NCI-H2081 treated with DMSO at 0.1 percent for 48 hours (cell line): ENCODE measurements at places on chromosomes 1 and 21.

DNA sequence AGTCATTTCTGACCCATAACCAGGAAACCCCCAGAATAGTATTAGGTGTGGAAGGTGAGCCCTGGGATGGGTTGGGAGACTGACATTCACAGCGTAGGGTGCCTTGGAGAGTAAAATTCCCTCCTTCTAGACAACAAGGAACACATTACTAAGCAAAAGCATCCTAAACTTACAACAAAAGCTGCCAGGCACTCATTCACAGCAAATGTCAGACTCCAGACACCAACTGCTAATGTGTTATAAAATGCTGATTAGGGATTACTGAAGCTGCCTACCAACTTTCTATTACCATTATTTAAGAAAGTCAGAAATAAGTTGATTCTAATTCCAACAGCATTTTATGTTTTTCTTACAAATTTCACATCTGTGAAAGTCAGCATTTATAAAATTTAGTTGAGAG is 40.0 kb upstream of the C1orf87 start:
- DNase-seq = no peak

DNA sequence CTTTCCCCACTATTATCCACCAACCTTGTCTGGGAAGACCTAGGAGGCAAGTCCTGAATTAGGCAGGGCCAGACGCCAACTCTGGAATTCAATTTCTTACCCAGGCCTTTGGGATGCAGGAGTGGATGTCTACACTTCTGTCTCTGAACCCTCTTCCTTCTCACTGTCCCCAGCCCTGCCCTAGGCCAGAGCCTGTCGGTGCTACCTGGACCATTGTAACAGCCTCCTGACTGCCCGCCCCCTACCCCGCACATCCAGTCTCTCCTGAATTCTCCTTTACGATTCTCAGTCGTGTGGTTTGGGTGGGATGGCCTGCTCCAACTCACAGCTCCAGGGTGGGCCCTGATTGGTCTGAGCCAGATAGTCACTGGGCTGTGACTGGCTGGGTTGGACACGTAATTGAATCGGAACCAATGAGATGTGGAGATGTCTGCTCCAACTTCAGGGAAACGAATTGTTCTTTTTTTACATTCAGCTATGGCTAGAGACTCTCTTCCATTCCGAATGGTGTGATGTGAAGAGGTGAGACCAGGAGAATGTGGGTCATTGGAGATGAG is 304.6 kb downstream of the PTPRU start:
- DNase-seq = no peak

GRCh38 chr1:175530622-175531375 is 212.6 kb downstream of the TNR start:
- no peak for DNase-seq

GRCh38 chr1:212643877-212644276 is 35.3 kb downstream of the ATF3 start:
- no peak for DNase-seq

- DNase-seq = no peak
Measured at GRCh38 chr1:149848340-149849110, 50.8 kb upstream of the BOLA1 start.

DNA sequence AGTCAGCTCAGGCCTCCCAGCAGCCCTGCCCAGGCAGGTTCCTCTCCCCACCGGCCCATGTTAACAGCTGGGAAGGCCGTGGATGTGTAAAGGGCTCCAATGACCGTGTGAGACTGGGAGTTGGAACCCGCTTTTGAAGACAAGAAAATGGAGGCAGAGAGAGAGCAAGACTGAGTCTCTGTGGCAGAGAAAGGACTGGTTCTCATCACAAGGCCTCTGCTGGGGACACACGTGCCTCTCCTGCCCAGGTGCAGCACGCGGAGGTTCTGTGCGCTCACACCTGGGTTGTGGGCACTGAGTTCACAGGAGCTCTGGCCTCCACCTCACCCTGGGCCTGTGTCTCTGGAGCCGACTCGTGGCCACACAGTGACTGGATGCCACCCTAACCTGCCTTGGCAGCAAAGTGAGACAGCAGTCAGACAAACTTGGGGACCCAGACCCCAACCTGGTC is 27.0 kb downstream of the RUNX3 start:
- no peak for DNase-seq

- peak; percentile 19 for DNase-seq
Measured at GRCh38 chr1:229070168-229070567, 200.7 kb upstream of the RAB4A start.

GRCh38 chr1:9248341-9249262 is 14.0 kb downstream of the H6PD start:
- DNase-seq = no peak

GRCh38 chr1:212437179-212437798 is 4.6 kb downstream of the NENF start:
- DNase-seq = no peak

DNA sequence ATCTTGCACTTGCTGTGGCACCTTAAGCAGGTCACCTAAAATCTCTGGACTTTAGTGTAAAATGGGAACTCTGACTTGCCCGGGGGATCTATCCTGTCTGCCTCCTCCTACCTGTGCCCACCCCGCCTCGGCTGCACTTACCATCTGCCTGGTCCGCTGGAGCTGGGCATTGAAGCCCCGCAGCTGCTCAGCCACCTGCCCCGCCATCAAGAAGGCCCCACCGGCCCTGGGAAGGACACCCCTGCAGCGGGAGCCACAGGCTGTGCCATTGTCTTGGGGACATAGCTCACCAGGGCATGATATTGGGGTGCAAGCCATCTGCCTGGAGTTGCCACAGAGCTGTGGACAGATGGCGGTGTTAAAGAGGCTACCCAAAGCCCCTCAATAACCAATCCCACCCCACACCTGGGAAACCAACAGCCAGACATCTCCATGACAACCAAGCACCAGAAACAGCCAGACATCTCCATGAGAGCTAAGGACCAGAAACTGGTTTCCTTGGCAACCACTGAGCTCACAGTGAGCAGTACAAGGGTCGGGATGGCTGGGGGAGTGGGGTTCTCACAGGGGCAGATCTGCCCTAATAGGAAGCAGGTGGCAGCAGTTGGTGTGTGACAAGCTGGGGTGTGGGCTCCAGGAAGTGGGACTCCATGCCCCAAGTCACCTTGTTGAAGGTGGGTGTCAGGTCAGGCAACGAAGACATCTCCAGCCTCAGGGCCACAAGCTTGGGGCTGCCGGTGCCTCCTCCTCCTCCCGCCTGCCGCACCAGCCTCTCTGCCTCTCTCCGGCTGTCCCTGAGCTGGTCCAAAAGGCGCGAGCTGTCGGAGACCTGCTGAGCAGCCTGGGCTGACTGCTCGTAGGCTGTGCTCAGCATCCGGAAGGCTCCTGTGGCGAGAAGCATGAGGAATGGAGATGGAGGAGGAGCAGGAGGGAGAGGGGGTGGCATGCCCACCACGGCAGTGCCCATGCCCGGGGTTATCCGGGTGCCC is 29.1 kb downstream of the LAMB3 start:
- DNase-seq = no peak

DNA sequence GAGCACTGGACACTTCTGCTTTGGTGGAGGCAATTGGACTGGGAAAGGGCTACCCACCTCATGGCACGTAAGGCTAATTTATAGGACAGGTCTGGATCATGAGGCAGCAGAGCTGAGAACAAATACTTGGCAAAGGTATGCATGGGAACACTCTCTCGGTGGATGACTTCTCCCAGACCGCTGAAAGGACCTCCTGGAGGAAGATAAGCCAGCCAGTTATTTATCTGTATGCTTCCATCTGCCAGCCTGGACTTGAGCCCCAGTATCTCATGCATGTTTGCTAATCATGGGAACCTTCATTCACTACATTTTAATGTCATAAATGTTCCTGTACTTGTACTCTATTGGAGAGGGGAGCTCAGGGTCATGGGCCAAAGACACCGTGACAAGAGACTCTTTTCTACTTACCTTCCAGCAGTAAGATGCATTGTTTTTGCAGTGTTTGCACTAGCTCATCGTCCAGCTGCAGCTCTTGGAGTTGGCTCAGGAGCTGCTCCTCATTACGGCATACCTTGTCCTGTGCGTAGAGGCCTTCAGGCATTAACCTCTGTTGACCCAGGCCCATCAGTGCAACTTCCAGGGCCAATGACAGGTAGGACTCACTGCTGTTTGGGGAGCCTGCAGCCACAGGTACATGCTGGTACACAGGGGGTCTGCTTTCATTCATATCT is 23.7 kb downstream of the UROD start:
- no peak for DNase-seq

- DNase-seq = no peak
Measured at GRCh38 chr21:32807717-32808380, 36.3 kb upstream of the PAXBP1 start.

- no peak for DNase-seq
Measured at GRCh38 chr1:212432272-212432660, 454 bp upstream of the NENF start.

GRCh38 chr1:44894591-44894990 is 51.5 kb upstream of the PTCH2 start:
- DNase-seq = no peak

DNA sequence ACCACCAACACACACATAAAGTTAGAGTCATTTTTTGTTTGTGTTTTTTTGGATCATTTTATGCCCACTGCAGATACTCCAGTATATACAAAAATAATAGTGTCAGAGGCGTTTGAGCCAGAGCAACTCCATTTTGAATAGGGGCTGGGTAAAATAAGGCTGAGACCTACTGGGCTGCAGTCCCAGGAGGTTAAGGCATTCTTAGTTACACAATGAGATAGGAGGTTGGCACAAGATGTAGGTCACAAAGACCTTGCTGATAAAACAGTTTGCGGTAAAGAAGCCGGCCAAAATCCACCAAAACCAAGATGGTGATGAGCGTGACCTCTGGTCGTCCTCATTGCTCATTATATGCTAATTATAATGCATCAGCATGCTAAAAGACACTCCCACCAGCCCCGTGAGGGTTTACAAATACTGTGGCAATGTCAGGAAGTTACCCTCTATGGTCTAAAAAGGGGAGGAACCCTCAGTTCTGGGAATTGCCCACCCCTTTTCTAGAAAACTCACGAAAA is 40.6 kb downstream of the GJA5 start:
- DNase-seq = no peak

- no peak for DNase-seq
Measured at GRCh38 chr1:41810446-41810845, 108.3 kb downstream of the HIVEP3 start.

DNA sequence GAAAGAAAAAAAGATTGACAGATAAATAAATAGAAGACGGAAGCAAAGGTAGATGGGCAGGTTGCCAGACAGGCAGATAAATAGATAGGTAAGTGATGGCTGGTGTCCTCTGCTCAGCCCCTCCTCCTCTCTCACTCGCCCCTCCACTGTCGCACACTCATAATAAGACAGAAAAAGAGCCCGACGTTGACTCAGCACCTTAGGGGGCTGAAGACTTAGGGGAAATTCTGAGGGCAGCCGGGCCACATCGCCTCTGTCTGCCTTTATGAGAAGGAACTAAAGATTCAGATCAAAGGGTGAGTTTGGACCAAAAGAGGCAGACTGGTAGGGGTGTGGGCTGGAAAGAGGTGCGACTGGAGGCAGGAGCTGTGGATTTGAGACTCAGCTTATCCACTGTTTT is 158.1 kb upstream of the IGSF21 start:
- no peak for DNase-seq

- no peak for DNase-seq
Measured at GRCh38 chr1:20723537-20724363, 5.9 kb upstream of the KIF17 start.

DNA sequence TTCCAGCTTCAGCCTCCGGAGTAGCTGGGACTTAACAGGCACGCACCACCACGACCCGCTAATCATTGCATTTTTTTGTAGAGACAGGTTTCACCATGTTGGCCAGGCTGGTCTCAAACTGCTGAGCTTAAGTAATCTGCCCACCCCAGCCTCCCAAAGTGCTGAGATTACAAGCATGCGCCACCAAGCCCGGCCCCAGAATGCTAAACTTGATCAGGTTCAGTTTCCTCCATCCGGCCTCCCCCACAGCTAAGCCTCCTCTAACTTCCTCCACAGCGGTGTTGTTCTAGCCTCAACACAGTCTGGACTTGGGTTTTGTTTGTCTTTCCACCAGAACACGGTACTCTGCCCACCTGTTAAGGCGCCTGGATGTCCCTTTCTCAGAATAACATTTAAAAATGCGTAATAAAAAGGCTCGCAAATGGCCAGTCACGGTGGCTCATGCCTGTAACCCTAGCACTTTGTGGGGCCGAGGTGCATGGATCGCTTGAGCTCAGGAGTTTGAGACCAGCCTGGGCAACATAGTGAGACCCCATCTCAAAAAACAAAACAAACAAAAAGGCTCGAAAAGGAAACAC is 2.4 kb downstream of the PARP1 start:
- no peak for DNase-seq

GRCh38 chr1:80656641-80657040 is 1144.1 kb upstream of the ADGRL2 start:
- DNase-seq = no peak

DNA sequence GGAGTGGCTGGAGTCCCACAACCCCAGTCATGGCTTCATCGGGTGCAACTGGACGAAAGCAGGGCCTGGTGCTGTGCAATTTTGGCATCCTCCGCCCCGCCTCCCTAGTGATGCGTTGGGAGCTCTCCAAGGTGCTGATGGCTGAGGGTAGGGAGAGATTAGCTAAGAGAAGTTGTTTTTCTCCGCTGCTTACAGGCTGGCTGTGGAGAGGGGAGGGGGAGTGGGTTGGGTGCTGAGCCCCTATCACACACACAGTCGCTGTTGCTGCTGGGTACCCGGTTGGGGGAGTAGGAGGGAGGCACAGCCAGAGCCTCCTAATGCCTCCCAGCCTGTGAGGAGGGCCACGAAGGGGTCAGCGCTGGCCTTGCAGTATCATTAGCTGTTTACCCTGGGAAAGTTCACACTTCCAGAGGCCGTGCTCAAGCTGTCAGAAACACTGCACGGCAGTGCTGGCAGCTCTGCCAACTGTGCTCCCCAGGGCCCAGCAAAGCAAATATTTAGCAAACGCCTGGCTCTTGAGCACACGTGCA is 110.0 kb downstream of the GRIK3 start:
- no peak for DNase-seq

DNA sequence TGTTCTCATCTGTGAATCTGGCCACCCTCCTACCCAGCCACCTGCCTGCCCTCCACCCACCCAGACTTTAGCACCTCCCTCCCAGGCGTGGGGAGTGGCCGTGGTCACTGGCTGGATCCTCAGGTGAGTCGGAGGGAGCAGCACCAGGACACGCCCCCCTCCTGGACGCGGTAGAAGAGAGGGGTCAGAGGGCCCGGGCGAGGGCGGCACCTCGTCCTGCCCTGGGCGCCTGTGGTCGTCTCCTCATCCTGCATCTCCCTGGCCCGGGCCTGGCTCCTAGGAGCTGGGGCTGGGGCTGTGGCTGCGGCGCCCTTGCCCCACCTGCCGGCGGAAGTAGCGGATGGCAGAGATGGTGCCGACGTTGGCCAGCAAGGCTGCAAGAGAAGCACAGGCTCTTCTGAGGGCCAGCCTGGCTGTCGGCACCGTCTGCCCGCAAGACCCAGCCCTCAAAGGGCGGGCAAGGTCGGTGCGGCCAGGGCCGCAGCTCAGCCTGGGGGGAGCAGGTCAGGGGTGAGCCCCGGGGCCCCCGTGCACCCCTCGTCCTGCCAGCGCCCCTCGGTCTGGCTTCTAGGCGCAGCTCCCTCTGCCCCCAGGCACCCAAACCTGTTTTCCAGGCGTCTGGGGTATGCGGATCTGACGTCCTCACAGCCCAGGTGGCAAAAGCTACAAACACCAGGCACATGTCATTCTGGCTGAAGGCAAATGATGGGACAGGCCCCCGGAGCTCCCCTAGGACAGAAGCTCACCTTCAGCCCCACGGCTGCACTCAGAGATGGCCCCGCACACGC is 5.8 kb downstream of the PERM1 start:
- no peak for DNase-seq
